ENCODE measurements at places on chromosomes 11 and 22. TPM values are rescaled to one million over a fixed set of nuclear protein-coding genes. Genes with fewer than 3 reads are reported as not detected.

ALDH3B1 gene
- 9.8 TPM for total RNA-seq

CBLIF gene
- total RNA-seq = not detected

UBQLN3 gene
- total RNA-seq = 0.66 TPM

RTN4R gene
- total RNA-seq = 1.9 TPM

DCDC1 gene
- 5.6 TPM for total RNA-seq

SOX10 gene
- total RNA-seq = 24.9 TPM

GSTT2B gene
- total RNA-seq = 16.1 TPM

CENPM gene
- 1.9 TPM for total RNA-seq

MYOD1 gene
- total RNA-seq = not detected

PATE2 gene
- total RNA-seq = not detected

SLC1A2 gene
- total RNA-seq = 0.32 TPM

OR5B21 gene
- total RNA-seq = not detected

GPHA2 gene
- not detected for total RNA-seq

- DNase-seq = no peak
Observed at GRCh38 chr22:26437694-26438392, 8.8 kb downstream of the ASPHD2 start.

DNA sequence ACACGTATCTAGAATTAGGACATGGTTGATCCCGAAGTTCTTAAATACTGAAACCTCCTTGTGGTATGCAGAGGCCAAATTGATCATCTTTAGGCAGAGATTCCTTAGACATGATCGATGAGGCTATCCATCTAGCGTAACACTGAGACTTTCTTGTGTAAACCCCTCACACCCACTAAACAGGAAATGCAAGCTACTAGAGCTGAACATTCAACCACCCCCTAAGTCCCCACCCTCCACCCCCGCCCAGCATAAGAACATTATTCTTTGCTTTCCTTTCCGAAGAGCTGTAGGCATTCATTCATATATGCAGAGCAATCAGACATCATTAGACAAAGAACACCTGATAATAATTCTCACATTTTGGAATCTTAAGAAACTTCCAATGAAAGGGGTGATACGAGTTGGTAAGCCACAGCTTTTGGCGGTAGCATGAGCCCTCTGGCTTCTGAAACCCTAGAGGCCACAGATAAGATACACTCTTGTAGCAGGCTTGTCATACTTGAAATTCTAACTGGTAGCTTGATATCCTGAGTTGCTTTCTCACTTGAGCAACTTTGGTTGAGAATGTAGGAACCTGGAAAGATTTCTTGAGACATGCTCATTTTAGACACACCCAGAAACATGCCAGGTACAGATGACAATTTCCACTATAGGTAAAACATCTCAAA, 42.2 kb downstream of the FLI1 start:
- DNase-seq = no peak

- DNase-seq = no peak
Observed at GRCh38 chr11:1870721-1871466, 18.0 kb downstream of the LSP1 start.

DNA sequence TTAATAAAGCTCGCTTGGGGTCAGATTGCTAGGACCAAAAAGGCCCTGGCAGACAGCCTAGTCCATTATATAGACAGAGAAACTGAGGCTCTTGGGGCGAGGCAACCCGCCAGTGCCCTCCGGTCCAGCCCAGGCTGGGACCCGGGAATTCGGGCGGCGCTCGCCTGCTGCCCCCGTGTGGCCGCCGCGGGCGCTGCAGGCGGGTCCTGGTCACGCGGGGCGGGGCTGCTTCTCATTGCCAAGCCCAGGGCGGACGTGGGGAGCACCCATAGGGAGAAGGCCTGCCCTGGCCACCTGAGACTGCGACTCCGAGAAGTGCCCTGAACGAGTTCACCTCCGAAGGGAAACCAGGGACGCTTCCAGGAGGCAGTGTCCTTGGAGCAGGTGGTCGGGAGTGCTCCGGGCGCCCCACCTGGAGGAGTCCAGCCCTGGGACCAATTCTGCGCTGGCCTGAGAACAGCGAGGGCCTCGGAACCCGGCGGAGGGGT, 36.0 kb upstream of the CSNK1E start:
- peak; percentile 72 for DNase-seq

GRCh38 chr22:19598054-19598855, 74.0 kb upstream of the CLDN5 start:
- no peak for DNase-seq

- DNase-seq = no peak
Observed at GRCh38 chr11:75656044-75656727, 12.7 kb downstream of the MAP6 start.

DNA sequence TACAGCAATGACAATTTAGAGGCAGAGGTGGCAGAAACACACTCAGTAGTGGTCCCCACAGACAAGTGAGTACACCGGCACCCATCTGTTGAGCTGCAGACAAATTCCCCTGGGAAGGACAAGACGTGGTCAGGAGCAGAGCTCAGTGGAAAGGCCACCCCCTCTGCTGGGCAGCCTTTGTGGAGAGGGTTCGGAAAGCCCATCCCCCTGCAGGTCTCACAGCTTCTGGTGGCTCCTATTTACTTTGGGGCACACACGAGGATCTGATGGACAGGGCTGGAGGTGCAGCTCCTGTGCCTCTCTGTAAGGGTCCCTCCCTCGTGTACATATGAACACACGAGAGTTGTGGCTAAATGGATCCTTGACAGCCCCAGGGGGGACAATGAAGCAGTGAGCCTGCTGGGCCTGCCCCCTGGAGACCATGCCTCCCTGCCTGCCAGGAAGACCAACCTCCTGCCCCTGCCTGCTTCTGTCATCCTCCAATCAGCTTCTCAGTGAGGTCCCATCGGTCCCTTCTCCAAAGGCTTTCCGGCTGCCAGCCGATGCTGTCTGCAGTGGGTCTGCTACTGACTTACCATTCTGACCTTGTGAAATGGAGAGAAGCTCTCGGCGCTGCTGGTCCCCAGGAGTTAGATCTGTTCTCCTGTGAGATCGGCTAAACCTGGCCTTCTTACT, 161.5 kb downstream of the CACNA1I start:
- DNase-seq = no peak

GRCh38 chr11:122784325-122784955, 53.9 kb upstream of the CRTAM start:
- peak; percentile 49 for DNase-seq

DNA sequence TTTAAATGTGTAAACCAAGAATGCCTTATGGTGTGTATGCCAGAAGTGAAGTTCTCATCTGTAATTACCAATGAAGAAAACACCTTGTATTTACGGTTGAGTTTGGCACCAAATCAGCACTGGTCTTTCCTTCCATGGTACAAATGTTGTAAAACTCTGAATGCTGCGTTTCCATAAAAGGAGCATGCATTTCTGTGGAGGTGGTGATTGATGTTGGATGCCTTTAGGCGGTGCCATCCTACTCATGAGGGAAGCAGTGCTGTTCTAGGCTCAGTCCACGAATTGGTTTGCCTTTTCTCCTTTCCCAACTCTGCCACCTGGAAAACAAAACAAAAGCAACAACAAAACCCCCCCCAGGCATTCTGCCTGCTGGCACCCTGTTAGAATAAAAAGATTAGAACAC, 124.4 kb downstream of the TEAD1 start:
- no peak for DNase-seq

DNA sequence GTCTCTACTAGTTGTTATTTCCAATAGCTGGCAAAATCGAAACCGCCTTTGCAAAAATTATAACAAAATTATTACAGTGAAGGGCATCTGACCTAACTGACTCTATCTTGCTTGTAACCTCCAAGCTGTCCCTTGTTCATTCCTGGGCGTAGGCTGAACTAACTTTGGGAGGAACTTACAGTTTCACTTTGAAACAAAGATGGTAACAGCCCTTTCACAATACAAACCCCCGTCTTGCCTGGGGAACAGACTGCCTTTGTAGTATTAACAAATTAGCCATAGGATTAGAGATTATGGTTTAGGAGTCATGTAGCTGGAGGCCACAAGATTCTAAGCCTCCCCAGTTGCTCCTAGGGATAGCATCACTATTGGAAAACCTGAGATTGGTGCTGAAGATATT, 131.6 kb upstream of the HSD17B12 start:
- no peak for DNase-seq

DNA sequence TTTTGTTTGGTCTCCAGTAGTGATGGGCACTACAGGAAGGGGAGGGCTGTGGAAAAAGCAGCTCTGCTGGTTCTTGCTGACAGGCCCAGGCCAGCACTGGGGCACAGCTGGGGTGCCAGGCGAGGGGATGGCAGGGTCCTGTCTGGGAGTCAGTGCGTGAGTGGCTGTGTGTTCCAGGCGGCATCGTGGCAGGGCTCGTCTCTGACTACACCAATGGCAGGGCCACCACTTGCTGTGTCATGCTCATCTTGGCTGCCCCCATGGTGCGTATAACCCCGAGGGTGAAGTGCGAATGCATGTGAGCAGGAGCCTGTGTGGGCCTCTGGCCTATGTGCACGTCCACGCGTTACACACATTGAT, 20.9 kb downstream of the SLC37A2 start:
- no peak for DNase-seq

- DNase-seq = no peak
Observed at GRCh38 chr11:69587454-69588090, 53.4 kb upstream of the CCND1 start.

DNA sequence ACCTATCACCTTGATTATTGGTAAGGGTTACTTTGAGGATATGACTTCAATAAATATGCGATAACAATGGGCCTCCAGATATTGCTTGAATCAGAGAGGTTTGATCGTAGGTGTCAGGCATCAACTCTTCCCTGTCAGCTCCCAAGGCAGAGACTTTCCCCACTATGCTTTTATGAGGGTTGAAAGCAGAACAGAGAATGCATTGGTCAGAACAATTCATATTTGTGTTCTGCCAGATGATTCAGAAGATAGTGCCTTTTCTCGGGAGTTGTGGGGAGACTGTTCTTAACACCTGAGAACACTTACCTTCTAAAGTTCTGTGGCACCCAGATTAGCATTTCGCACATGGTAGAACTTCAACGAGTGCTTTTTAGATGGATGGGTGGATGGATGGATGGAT, 386.3 kb upstream of the CADM1 start:
- no peak for DNase-seq

DNA sequence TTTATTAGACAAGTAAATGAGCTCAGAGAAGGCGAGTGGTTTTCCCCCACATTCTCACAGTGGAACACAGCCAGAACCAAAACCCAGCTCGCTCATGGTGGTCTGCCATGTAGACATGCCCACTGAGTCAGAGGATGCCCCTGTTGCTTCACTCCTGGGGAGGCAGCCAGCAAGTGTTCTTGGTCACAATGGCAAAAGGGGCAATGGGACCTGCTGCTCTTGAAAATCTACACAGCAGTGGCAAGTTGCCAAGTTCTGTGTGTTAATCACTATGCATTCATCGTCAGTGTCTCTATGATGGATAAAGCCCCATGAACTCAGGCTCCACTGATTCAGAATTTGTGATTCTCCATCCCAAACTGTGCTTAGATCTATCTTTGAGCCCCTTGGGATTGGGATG, 64.7 kb upstream of the TBCEL start:
- no peak for DNase-seq

DNA sequence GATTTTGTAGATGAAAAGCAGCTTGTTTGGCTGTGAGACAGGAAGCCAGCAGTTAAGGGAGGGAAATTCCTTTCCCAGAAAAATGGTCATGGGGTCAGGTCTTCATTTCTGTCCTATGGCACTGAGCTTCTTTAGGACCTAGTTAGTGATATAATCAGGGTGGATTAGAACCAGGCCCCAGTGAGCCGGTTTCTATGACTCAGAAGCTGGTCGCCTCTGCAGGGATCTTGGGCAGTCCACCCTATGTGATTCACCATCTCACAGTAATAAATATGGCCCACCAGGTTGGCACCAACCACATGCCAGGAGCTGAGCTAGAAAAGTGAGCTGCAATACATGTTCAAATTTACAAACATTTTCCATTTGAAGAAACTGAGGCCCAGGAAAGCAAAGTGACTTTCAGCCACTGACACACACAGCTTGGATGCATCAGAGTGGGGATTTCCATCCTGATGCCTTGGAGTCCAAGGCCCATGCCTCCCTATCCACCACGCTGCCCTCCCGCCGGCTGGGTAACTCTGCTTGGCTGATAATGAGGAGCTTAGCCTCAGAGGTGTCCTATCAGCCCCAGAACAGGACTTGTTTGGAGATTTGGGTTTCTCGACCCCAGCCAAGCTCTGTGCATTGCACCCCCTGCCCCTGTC, 42.0 kb downstream of the CD82 start:
- no peak for DNase-seq

DNA sequence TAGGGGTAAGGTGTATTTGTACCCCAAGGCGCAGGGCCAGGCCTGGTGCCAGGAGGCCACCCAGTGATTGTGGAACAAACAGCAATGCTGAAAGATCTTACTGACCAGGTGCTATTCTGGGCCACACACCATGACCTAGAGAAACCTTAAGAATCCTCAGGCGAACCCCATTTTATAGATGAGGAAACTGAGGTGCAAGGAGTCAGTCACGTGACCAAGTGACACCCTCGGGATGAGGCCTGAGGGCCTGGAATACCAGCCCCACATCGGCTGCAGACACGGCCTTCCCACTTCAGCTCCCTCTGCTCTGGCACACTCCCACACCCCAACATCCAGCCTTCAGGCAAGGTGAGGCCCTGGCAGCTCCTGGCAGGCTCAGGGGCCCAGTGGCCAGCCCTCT, 13.1 kb downstream of the CABP7 start:
- DNase-seq = no peak

DNA sequence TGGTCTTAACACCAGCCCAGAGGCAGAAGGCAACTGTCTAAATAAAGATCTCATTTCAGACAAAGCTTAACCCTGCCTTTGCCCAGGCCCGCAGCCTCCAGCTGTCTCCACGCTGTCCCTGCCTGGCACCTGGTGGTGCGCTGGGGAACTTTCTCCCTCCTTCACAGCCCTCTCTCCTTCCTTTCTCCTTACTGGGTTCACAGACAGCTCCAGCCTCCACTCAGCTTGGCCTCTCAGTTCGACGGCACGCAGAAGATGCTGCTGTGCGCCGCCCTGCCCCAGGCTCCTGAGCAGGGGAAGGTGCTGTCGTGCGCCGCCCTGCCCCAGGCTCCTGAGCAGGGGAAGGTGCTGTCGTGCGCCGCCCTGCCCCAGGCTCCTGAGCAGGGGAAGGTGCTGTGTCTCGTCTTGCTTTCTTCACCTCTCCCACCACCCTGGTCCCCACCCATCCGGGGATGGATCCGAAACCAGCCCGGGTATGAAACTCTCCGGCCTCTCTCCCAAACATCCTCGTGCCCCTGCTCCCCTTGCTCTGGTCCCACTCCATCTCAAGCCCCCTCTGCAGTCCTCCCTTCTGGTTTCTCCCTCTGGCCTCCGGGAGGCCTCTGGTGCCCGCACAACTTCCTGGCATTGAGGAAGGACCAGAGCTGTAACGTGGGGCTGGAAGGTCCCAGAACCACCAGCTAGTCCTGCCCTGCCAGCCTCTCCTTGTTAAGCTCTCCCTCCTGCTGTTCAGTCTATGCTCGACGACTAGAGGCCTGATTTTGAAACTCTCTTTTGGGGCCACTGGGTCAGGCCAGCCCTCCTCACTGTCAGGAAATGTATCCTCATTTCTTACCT, 22.9 kb upstream of the JAM3 start:
- no peak for DNase-seq

Measured in breast epithelium (tissue), 4 donors.